ENCODE measurements at places on chromosomes 3 and 15.

- DNase-seq, result no peak
Measured at GRCh38 chr15:58597943-58598828, 151.3 kb downstream of the ADAM10 start.

- no peak for DNase-seq
Measured at GRCh38 chr3:39208463-39209055, 16.2 kb upstream of the XIRP1 start.

- no peak for DNase-seq
Measured at GRCh38 chr3:118636841-118637240, 397.8 kb downstream of the IGSF11 start.

DNA sequence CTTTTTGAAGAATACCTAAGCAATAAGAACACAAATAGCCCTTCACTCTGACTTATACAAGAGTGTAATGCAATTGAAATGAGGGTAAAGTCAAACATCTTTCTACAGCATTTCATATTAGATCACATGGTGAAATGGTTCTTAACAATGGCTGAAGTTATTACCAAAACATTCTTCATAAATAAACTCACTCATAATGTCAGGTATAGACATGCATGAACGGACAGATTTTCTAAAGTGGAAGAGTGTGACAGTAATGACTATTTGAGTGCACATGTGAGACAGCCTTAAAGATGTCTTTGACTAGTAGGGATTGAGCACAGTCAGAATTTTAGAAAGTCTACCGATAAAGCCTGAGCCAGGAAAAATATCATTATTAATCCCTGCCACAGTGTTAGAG is 471.0 kb downstream of the ZPLD1 start:
- DNase-seq, result no peak

- no peak for DNase-seq
Measured at GRCh38 chr3:71392251-71392650, 191.3 kb downstream of the FOXP1 start.

DNA sequence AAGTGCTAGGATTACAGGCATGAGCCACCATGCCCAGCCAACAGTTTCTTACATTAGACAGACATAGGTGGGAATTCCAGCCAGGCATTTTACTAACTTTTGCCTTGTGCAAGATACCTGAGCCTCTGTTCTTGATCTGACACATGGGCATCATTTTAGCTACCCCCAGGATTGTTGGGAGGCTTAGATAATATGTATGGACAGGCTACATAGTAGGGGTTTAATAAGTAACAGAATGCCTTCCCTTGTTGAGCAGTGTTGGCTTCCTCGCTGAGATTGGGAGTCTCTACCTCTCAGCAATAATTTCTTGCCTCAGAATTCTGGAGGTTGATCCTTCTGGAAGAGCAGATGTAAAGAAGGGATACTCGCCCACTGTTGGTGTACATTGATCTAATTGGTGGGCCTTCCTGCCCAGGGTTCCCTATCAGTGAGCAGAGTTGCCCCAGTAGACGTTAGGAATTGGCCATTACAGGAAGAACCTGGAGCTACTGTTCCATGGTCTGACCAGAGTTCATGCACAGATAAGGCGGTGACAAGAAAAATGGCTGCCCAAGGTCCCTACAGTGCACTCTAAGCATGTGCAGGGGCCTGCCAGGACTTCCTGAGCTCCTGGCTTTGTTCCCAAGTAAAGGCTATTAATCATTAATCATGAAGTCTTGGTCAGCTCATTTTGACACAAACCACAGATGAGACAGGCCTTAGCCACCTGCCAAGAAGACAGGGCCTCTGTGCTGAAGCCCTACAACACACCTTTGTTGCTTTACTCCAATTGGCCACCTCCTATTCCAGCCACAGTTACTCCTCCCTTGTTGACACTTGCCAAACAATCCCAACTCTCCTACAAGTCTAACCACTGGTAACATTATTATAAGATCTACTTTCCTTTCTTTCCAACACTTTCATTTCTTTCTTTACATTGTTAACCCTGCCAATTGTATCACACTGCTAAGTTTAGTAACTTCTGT is 5.0 kb upstream of the IL17RE start:
- DNase-seq, result no peak

GRCh38 chr3:181176601-181177000 is 187.1 kb upstream of the DNAJC19 start:
- DNase-seq, result no peak

DNA sequence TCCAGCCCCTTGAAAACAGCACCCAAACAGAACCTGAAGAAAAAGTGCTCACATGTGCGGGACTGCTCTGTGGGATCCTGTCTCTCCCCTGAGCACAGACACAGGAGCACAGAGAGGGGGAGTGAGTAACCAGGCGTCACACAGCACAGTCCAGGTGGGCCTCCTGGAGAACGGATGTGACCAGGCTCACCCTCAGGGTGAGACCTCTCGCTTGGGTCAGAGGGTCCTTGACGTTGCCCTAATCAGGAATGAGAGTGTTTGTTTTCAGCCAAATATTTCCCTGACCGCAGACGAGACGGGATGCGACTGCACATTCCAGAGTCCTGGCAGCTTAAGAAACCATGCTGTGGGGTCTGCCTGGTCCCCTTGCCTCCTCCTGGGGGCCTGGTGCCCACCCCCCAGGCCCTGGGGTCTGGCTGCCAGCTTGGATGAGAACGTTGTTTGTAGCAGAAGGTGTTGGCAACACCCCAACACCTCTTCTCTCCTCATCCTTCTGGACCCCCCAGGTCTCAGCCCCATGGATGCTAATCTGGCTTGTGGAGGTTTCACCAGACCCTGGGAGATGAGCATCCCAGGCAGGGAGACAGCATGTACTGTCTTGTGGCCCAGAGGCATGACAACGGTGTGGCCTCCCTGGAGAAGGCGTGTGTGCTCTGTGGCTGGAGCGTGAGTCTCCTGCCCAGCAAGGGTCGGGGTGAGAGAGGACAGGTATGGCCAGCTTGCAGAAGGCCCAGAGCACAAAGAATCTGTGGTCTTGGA is 42.1 kb upstream of the SLC6A6 start:
- DNase-seq, result no peak

DNA sequence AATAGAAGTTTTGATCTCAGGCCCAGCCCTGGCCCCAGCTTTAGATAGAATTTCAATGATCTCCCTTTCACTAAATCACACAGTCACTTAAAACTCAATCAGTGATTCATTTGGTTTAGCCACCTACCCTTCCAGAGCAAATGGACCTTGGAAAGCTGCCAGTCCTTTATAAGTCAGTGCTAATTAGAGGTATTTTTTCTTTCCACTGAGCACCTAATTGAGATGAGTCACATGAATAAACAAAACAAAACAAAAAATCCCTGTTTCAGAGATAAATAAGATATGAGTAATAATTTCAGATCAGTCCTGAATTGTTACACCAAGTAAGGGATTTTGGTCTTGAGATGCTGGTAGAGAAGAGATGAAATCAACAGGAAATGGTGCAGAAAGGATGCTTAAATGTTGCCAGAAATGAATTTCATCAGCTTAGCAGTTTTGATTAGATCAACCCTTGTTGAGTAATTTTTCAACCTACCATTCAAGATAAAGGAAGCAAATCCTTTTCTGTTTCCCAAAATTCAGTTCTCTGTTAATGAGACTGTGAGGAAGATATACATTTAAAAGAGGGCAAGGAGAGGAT is 352.0 kb upstream of the COL8A1 start:
- DNase-seq, result no peak

GRCh38 chr3:124351430-124352148 is 359.7 kb upstream of the ROPN1 start:
- peak; percentile 14 for DNase-seq

GRCh38 chr3:33006081-33006480 is 54.6 kb downstream of the CCR4 start:
- no peak for DNase-seq

GRCh38 chr3:11167590-11167989 is 13.3 kb downstream of the HRH1 start:
- DNase-seq, result no peak

- DNase-seq, result no peak
Measured at GRCh38 chr3:29397406-29397805, 116.5 kb downstream of the RBMS3 start.

DNA sequence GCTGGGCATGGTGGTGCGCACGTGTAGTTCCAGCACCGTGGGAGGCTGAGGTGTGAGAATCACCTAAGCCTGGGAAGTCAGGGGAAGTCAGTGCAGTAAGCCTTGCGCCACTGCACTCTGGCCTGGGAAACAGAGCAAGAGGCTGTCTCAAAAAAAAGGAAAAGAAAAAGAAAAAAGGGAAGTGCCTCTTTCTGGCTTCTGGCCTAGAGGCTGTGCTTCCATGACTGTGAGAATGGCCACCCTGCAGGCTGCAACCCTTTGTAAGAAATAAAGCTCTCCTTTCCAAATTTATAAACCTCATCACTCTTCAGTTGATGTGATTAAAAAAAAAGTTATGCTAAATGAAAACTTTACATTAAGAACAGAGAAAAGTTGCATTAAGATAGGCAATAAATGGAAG is 774.3 kb downstream of the TUSC7 start:
- no peak for DNase-seq

DNA sequence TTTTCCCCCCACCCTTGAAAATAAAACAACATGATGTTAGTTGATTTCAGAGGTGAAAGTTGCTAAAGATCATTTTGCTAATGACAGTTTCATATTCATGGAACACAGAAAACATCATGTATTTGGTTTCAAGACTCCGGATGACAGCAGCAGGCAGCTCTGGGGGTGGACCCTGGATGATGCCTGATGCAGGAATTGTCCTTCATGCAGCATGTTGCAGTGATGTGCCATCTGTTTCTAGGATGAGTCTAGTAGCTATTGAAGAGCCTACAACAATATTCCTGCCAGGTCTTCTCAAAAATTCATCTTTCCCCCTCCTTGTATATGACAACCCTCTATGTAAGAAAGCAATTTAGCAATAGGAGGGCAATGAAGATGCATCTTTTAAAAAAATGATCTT is 108.3 kb downstream of the SV2B start:
- DNase-seq, result no peak

DNA sequence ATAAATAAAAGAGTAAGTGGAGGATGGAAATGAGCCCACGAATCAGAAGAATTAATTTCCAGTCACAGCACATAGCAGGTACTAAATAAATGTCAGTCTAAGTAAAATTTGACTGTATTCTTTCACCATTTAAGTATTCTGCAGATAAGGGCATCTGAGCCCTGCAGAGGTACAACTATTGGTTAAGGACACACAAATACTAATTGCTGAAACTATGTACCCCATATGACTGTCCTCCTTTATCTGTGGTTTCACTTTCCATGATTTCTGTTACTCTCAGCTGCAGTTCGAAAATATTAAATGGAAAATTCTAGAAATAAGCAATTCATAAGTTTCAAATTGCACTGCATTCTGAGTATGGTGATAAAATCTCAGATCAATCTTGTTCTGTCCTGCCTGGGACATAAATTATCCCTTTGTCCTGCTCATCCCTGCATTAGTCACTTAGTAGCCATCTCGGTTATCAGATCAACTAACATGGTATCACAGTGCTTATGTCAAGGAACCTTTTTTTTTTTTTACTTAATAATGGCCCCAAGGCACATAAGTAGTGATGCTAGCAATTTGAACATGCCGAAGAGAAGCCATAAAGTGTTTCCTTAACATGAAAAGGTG is 95.1 kb downstream of the LSAMP start:
- no peak for DNase-seq

All from DMS79 (cell line).